Bronchial smooth muscle cell (primary cell): ENCODE measurements at places on chromosomes 1 and 21. TPM values are rescaled to one million over a fixed set of nuclear protein-coding genes. Genes with fewer than 3 reads are reported as not detected.

PRAMEF2 gene
- not detected in 2 replicates for total RNA-seq

EPHA10 gene
- total RNA-seq, result under 0.01 TPM in 1 of 2 replicates, not detected in the other

RNF220 gene
- 32.0 and 52.4 TPM in 2 replicates for total RNA-seq

TAS1R2 gene
- not detected in 2 replicates for total RNA-seq

SHE gene
- total RNA-seq, result under 0.01 TPM in 2 replicates

OR2AJ1 gene
- total RNA-seq, result not detected in 2 replicates

PCBP3 gene
- total RNA-seq, result 0.69 and 1.1 TPM in 2 replicates

DEDD gene
- 20.3 and 35.1 TPM in 2 replicates for total RNA-seq

SPRR2B gene
- total RNA-seq, result not detected in 2 replicates

FAM72D gene
- 0.09 and 0.47 TPM in 2 replicates for total RNA-seq

AMY1C gene
- not detected in 2 replicates for total RNA-seq

LAPTM5 gene
- total RNA-seq, result under 0.01 TPM in 2 replicates

KCNT2 gene
- 1.7 and 1.9 TPM in 2 replicates for total RNA-seq

TDRD5 gene
- not detected in 2 replicates for total RNA-seq
